ENCODE measurements at places on chromosomes 13 and 19.

GRCh38 chr19:50854636-50855410 is at the start of gene KLK3:
TSS of gene KLK3 (plus strand) at chr19:50854915. CDS start at chr19:50854956, 41 bp downstream.
- no peak for DNase-seq

GRCh38 chr19:47663435-47663910 is 49.7 kb upstream of the EHD2 start:
- DNase-seq: peak; percentile 95

- peak; percentile 89 for DNase-seq
Measured at GRCh38 chr19:9075064-9075949, 11.6 kb upstream of the OR1M1 start.

DNA sequence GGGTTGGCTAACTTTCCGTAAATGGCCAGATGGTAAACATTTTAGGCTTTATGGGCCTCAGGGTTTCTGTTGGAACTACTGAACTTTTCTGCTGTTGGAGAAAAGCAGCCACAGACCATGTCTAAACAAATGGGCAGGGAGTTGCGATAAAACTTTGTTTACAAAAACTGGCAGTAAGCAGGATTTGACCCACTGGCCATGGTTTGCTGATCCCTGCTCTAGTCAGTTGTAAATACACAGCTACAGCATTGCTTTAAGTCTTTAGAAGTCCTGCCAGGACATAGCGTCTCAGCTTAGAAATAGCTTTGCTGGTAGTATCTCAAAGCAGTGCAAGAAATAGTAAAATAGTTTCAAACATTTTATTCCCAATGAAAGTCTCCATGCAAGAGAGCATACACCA is 88.4 kb downstream of the NALCN start:
- DNase-seq: no peak

- no peak for DNase-seq
Measured at GRCh38 chr13:70612881-70613280, 504.6 kb upstream of the KLHL1 start.

- no peak for DNase-seq
Measured at GRCh38 chr19:39733841-39734240, 4.0 kb downstream of the CLC start.

- DNase-seq: no peak
Measured at GRCh38 chr19:11375143-11375948, 880 bp downstream of the SWSAP1 start.

DNA sequence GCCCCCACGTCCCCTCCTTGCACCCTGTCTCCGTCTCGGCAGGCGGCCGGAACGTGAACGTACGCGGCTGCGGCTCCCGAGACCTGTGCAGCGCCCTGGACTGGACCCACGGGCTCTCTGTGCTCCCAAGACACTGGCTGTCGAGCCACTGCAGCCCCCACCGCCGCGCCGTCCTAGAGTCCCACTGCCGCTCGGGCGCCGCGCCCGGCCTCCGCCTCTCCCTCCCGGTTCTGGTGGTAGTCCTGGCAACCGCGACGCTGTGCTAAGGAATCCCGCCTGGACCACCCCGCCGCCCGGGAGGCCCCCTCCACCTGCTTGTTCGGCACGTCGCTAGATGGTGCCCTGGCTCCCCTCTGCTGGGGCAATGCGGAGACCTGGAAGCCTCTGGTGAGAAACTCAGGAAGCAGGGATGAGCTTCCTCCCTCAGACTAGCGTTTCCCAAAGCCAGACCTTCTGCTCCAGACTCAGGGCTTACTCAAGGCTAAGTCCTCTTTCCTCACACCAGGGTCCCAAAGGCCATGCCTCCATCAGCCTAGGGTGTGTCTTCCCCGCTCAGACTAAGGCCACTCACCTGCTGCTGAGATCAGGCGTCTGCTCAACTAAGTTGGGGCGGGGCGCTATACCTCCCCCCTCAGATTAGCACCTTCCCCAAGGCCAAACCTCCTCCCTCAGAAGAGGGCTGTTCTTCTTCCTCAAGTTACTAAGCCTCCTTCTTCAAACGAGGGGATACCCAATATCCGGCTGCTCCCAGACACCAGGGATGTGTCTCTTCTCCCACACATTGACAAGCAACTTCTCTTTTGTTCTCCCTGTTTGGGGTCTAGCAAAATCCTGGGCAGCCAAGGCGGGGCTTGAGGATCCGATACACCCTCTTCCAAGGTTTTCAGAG is 16.1 kb upstream of the IRGC start:
- peak; percentile 40 for DNase-seq

- peak; percentile 32 for DNase-seq
Measured at GRCh38 chr19:45664575-45664974, 3.4 kb upstream of the GIPR start.

DNA sequence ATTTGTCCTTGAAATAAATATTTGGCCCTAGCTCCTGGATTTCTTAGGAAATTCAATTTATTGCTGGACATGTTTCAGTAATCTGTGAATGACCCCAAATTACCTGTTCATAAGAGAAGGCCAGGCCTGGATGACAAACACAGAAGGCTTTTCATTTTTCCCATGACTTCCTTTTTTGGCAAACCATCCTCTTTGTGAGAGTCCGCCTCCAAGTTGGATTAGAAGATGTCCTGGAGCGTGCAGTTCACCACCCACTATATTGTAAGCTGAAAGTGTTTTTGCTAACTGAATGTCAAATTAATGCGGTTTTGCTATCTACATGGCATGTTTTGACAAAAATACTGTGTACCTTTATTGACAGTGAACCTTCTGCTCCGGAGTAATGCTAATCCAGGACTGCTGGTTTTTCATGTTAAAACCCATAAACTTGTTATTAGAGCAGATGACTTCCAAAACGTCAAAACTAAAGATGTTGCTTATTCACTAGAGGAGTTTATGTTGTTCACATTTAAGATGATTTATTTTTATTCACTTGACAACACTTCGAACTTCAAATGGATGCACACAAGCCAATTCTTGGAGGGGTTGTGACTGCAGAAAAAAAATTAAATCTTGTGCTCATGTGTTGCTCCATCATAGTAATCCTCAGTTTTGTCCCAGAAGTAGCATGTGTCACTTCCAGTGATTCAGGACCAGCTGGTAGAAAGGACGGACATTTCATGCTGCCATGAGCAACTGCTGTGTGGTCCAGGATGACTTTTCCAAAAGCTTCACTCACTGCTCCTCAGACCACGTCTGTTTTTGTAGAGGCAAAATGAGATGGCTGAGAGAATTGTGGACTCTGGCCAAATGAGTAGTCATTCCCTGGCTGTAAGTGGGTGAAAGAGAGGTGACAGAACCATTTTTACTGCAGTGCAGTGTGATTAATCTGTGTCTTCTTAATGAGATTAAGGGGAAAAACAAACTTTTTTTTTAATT is 71.0 kb downstream of the ITGBL1 start:
- peak; percentile 97 for DNase-seq

DNA sequence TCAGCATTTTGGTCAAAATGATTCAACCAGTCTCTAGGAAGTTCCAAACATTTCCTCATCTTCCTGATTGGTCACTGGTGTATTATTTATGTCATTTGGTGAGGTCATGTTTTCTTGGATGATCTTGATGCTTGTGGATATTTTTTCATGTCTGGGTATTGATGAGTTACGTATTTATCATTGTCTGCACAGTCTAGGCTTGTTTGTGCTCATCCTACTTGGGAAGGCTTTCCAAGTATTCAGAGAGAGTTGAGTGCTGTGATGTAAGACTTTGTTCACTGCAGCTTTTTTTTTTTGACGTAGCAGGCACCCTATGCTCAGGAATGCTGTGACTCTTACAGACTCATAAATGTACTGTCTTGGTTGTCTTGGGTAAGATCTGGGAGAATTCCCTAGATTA is 509.5 kb downstream of the SLITRK1 start:
- DNase-seq: peak; percentile 21

DNA sequence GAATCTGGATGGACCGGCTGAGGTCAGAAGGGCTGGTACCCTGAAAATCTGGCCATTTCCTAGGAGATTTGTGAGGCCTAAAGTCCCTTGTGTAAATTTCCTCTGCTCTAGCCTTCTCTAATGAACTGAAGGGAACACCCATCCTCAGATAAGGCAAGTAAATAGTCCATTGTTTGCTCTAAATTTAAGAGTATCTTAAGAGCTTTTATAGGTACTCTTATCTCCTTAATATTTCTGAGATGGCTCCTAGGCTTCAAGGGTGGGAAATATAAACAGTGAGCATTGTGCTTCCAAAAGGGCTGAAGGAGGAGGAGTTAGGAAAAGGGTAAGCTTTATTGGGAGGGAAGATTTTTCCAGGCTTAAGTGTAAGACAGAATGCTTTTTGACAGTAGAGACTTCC is 148.7 kb upstream of the EDNRB start:
- DNase-seq: no peak

- no peak for DNase-seq
Measured at GRCh38 chr13:70622796-70623195, 514.5 kb upstream of the KLHL1 start.

GRCh38 chr13:111508164-111508870 is 187.9 kb downstream of the TEX29 start:
- DNase-seq: no peak

- DNase-seq: peak; percentile 22
Measured at GRCh38 chr13:83151308-83151660, 731.0 kb downstream of the SLITRK1 start.

- DNase-seq: no peak
Measured at GRCh38 chr19:38252941-38253691, 3.1 kb downstream of the PPP1R14A start.

- no peak for DNase-seq
Measured at GRCh38 chr19:3818918-3819317, 32.7 kb upstream of the MATK start.

- no peak for DNase-seq
Measured at GRCh38 chr19:1220477-1220930, 14.9 kb downstream of the STK11 start.

GRCh38 chr13:50644081-50644871 is 199.2 kb downstream of the DLEU7 start:
- no peak for DNase-seq

- DNase-seq: no peak
Measured at GRCh38 chr13:62057286-62057685, 641.6 kb upstream of the PCDH20 start.

DNA sequence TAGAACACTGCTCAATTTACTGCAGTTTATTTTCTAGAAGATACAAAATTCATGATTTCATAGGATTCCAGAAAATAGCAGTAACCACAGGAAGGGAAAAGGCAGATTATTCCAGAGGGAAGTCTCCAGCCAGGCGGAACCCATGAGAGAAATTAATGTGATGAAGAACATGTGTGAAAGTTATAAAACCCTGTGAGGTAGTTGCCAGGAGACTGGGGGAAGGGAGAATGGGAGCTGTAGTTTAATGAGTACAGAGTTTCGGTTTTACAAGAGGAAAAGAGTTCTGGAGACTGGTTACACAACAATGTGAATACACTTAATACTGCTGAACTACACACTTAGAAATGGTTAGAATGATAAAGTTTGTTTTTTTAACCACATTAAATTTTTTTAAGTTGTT is 14.2 kb upstream of the PDX1 start:
- no peak for DNase-seq

DNA sequence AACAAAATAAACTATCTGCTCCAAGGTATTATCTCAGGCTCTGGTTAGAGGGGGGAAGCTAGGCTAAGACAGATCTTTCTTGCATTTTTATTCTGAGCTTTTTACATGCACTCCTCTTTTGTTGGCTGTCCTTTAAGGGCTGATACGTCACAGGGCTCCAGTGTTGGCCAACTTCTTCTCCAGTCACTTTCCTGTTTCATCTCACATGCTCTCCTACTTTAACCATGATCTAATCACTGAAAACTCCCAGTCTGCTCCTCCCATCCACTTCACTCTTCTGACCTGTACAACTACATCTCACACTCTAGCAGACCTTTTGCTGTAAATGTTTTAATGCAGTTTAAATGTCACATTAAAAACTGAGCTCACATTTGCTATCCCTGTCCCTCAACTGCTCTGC is 510.0 kb upstream of the KLF12 start:
- DNase-seq: peak; percentile 62

GRCh38 chr13:97124915-97125809 is 97.0 kb upstream of the MBNL2 start:
- DNase-seq: peak; percentile 97

GRCh38 chr19:10655457-10656312 is 1.5 kb downstream of the ILF3 start:
- peak; percentile 25 for DNase-seq

DNA sequence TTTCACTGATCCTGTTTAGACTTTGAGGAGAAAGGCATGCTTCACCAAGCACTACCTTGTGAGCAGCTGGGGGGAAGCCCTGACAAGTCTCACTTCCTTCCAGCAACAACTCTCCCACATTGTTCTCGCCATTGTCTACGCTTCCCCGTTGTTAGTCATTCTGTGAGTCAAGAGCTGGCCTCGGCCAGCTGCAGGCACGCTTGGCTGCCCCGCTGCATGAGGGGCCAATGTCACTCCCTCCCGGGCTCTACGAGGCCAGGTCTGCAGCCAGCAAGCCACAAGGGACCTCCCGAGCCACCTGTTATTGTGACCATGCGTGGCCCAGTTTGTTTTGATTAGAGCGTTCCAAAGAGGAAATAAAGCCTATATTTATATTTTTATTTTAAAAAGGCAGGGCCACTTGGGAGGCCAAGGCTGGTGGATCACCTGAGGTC is 220.9 kb downstream of the FOXO1 start:
- peak; percentile 49 for DNase-seq

- DNase-seq: peak; percentile 73
Measured at GRCh38 chr13:46551410-46552302, 1.3 kb upstream of the LRCH1 start.

DNA sequence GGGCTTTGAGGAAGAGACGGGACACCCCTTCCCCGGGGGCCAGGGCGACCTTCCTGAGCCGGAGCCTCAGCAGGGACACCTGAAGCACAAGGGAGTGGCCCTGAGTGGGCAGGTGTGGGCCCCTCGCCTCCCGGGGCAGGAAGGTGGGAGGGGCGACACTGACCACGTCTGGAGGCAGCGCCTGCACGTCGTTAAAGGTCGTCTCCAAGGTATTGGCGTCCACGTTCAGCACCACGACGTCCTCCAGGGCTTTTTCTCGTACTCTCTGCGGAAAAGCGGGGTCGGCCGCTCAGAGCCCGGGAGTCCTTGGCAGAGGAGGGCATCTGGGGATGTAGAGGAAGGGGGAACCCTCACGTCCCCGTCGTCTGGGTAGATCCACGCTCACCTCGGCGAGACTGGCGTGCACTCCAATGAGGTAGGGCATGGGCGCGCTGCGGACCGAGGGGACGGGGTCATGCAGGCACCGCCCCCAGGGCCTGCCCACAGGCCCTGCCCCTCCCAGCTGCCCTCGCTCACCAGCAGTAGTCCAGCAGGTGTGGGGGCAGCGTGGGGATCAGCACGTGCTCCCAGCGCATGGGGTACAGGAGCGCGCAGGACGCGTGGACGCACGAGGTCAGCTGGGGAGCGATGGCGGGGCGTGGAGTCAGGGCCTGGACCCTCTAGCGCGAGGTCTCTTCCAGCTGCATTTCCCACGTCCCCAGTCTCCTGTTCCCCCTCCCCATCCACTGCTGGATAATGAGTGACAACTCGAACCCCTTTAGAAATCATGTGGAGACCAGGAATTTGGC is 6.1 kb downstream of the DENND1C start:
- no peak for DNase-seq
